Fibroblast of skin of left biceps (primary cell): ENCODE measurements at places on chromosomes 2 and 18.

GRCh38 chr2:141323571-141323970 is 807.2 kb downstream of the LRP1B start:
- DNase-seq = no peak

DNA sequence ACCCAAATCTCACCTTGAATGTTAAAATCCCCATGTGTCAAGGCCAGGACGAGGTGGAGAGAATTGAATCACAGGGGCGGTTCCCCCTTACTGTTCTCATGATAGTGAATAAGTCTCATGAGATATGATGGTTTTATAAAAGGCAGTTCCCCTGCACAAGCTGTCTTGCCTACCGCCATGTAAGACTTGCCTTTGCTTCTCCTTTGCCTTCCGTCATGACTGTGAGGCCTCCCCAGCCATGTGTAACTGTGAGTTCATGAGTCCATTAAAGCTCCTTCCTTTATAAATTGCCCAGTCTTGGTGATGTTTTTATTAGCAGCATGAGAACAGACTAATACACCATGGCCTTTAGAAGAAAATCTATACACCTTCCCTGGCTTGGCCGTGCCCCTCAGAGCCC is 7.4 kb upstream of the MBP start:
- DNase-seq = no peak

DNA sequence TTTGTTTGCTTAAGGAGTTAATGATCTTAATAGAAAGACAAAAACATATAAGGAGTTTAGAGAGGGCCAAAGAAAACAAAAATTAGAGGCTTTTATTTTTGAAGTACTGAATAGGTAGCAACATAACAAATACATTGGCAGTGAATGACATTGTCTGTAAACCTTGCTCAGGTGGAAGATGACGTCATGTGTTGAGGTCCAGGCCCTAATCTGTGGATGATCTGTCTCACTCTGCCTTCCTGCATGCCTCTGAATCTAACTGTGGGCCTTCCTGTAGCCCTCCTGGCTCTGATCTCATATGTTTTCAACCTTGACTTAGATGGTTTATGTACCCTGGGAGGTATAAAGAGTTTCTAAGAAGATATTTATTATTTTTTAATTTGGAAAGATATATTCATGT is 58.1 kb upstream of the DYNAP start:
- no peak for DNase-seq

DNA sequence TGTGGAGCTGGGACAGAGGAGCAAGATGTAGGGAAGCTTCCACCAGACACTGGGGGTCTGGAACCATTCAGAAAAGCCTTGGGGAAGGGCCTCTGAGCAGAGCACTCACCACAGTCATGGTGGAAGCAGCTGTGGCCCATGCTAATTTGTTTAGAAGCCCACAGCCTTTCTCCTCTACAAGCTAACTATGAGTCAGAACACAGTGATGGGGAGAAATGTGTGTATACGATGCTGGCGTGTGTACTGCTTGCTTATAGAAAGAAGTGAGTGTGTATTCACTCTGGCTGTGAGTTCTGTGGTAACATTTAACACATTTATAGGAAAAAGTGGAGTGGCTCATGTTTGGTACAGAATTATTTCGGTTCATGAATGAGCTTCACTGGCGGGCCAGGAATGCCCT is 157.0 kb upstream of the ACAA2 start:
- no peak for DNase-seq

GRCh38 chr2:102166189-102166845 is 20.5 kb upstream of the IL1RL2 start:
- DNase-seq = no peak

GRCh38 chr2:201448061-201448460 is 3.2 kb downstream of the TRAK2 start:
- DNase-seq = no peak

- DNase-seq = no peak
Measured at GRCh38 chr2:144550911-144551310, 31.0 kb upstream of the ZEB2 start.

DNA sequence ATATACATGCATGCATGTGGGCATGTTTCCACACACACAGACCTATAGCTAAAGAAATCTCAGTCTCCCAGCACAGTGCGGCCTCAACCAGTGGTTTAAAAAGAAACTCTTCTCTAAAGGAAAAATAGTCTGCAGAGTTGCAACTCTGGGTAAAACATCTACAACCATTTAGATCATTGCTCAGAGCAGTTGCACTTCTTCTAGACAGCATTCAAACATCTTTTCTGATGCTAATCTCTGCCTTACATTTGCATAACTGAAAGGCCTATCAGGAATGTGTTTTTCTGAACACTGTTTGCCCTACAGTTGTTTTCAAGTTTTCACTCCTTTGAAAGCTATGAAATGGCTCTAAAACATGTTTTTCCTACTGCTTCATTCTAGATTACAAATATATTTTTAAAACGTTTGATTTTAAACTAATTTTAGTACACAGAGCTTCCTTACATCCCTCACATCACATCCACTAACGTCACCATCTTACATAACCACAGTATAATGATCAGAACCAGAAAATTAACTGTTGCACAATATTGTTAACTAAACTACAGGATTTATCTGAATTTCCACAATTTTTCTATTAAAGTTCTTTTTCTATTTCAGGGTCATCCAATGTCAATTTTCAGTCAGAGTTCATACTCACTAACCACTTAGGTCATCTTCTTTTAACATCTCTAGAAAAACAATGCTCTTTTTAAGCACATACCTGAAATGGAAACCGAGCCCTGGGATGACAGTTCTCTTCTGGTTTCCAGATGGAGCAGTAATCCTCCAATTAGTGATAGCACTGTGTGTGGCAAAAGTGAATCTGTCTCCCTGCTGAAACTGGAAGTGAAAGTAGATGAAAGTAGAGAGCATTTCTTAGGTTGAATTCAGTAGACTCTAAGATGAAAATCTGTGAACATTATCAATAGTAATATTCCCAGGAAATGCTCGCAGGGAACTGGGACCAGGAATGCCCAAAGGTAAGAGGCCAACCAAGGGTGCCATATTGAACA is 501.6 kb upstream of the GCFC2 start:
- no peak for DNase-seq

DNA sequence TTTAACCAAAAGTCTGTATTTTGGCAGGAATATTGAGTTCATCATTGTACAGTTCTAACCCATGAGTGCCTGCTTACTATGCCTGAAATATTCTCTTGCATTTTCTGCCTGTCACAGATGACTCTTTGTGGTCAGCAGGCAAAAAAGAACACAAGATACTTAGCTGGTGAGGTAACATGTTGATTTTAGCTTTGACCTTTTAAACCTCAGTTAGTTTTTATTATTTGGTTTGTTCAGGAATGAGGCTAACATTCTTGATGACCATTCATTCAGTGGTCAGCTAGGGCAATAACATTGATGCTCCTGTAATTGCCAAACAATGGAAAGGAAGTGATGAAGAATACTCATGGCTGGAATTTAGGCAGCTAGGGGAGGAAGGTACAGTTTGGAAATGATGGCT is 491.2 kb downstream of the PIK3C3 start:
- no peak for DNase-seq

- DNase-seq = no peak
Measured at GRCh38 chr18:35172009-35172408, 68.8 kb upstream of the ZNF397 start.

- peak; percentile 53 for DNase-seq
Measured at GRCh38 chr2:150681120-150681804, 193.8 kb upstream of the RND3 start.

DNA sequence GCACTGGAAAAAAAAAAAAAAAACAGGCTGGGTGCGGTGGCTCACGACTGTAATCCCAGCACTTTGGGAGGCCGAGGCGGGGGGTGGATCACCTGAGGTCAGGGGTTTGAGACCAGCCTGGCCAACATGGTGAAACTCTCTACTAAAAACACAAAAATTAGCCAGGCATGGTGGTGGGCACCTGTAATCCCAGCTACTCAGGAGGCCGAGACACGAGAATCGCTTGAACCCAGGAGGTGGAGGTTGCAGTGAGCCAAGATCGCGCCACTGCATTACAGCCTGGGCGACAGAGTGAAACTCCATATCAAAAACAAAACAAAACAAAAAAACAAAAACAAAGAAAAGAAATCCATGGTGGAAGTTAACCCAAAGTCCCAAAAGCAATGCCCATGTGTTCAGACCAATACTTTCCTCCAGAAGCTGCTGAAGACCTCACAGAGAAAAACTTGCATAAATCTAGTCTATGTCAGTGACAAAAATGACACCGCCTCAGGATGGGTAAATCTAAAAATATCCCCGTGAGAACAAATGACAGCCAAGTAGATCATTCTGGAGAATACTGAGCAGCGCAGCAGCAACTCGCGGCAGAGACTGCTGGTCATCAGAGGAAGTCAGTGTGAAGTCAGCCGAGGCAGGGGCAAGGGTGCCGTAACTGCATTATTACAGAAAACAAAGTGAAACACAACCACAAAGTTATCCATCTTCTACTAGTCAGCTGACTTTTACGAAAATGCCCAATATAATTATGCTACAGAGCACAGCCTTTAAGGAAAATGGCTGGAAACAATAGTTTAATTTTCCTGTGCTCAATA is 41.0 kb downstream of the LPIN2 start:
- DNase-seq = no peak

DNA sequence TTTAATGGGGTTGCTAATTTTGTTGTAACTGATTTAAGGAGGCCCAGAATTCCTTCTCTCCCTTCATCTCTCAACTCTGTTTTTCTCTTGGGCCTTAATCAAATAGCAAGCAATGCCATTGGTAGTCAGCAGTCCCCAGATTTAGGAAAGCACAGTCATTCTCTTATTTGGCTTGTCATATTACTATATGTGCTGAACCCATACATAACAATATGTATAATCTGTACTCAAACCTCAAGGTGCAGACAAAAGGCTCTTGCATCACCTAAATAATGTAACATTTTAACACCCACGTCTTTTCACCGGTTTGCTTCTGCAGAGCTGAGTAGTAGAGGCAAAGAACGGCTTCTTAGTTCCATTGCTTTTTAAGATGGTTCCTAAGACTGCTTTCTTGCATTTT is 33.4 kb downstream of the METTL8 start:
- DNase-seq = no peak

DNA sequence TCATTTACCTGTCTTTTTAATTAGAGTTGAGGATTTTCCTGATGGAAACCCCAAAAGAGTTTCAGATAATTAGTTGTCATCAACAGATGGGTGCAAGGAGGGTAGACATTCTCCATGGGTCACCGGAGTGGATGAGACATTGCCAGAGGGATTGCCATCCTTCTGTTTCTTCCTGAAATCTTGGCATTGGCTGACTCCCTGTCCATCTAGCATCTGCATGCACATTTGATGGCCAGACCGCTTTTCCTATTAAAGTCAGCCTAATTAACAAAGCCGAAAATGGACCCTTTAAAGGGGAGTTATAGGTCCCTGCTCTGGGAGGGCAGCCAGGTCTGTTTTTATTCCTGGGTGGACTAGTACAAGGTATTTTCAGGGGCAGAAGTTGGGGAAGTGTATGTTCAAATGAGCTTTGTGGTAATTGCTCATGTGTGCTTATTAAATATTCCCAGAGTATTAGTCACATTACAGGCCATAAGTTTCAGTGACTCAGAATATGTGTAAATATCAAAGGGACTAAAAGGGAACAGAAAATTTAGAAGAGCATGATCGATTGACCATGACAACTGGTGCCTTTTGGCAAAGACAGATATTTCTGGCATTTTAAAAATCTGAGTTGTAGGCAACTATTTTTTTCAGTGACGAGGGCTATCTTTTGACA is 209.8 kb downstream of the PHLPP1 start:
- DNase-seq = no peak

DNA sequence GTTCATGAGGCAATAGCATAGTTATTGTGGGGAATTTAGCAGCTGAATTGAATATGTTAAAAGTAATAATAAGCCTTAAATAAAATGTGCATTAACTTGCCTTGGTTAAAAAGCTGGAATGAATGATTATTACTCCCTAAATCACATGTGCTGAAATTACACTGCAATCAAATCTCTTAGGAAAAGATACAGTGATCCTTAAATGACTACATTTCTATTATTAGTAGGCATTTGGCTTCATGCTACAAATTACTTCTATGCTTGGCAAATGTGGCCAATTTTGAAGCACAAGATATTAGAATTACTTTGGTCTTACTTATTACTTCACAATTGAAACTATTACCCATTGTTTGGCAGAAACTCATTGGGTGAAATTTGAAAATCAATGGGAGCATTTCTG is 5.4 kb downstream of the RND3 start:
- no peak for DNase-seq

- DNase-seq = no peak
Measured at GRCh38 chr2:106885971-106886915, at the start of gene ST6GAL2. Gene ST6GAL2, minus strand, starts transcription at chr2:106886167. Its CDS starts 42,190 bp downstream, at chr2:106843977.
